ENCODE measurements at places on chromosomes 5 and 9.

DNA sequence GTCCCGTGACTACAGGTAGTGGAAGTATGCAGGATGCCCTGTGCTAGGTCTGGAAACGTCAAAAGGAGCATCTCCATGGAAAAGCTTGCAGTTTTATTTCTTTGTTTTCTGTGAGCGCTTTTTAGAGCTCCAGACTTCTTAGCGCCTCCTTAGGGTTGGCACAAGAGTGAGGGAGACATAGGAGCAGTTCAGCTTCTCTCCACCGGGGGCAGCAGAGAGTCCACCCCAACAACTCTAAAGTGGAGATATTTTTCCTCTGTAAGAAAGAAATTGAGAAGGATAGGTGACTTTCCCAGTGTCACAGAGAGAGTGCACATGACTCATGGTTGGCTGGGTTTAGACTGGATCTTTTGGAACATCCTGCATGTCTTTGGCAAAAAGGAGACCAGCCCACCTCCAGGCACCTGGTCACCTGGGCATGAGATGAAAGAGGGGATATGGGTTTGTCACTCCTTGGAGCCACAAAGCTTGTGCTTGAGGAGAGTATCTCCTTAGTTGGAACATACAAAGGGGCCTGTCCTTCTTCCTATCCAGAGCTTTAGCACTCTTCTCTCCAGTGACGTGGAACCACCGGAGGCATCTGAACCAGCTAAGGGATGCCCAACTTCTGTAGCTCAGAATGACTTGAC is 637.7 kb downstream of the SEMA5A start:
- peak; percentile 45 for DNase-seq

DNA sequence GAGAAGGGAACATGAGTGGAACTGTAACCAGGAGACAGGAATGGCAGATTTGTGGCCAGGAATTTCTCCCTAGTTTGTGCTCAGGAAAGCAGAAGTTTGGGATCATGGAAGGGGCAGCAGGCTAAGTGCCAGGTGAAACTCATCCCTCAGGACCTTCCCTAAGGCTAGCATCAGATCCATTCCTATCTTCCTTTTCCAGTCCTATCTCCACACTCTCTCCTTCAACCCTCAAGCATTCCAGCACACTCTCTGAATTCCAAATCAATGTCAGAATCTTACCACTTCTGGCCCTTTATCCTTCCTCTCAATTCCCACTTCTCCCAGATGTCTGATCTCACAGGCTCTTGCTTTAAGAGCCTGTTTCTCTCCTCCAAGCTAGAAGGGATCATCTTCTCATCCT is 53.2 kb upstream of the GRIA1 start:
- no peak for DNase-seq

DNA sequence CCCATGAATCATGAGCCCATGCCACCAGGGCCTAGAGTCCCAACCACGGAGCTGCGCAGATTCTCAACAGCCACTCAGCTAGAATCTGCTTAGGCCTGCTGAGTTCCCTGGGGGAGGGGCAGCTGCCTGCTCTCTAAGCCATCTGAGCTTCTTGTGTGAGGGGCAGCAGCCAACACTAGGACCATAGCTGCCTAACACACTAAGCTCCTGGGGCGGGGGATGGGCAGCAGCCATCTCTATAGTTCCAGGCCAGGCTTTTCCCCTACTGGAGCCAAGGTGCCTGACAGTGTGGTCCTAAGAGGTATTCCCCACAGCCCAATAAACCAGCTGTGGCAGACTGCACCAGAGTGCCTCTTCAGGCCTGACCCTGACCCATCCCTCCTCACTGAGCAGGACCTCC is 255.9 kb upstream of the ACO1 start:
- DNase-seq: no peak

DNA sequence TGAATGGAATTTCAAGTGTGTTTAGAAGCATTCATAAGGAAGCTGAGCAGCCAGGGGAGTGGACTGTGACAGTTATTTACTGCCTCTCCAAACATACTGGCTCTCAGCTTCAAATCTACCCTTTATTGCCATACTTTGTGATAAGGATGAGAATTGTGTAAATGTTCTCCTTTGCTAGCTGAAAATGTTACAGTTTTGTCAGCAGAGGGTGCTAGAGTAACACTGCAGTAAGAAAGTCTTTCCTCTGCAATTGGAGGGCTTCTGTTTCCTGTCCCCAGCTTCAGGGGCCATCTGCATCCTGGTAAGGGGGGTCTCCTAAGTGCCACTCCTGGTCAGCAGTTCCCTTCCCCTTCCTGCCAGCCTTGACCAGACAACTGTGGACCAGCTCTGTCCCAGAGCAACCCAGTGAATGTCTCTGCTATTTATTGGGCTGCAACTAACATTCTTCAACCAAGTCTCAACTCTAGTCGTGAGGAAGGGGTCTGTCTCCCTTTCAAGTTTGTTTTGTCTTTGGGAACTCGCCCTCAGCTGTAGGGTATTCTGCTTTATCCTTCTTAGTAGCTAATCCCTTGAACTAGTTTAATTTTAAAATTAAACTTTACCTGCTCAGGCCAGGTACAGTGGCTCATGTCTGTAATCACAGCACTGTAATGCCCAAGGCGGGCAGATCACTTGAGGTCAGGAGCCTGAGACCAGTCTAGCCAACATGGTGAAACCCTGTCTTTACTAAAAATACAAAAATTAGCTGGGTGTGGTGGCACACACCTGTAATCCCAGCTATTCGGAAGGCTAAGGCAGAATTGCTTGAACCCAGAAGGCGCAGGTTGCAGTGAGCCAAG is 45.3 kb downstream of the RAPGEF6 start:
- peak; percentile 77 for DNase-seq

- no peak for DNase-seq
Measured at GRCh38 chr5:167985373-167985772, 306.1 kb upstream of the WWC1 start.

- peak; percentile 38 for DNase-seq
Measured at GRCh38 chr9:131951905-131952304, 127.8 kb downstream of the MED27 start.

- no peak for DNase-seq
Measured at GRCh38 chr9:93864840-93865239, 90.3 kb downstream of the BARX1 start.

- DNase-seq: no peak
Measured at GRCh38 chr5:87048156-87048555, 219.5 kb upstream of the RASA1 start.

- peak; percentile 51 for DNase-seq
Measured at GRCh38 chr5:56233230-56233629, at the start of gene ANKRD55. Gene ANKRD55 (minus strand): TSS chr5:56233330. CDS start chr5:56232913, 417 bp downstream.

GRCh38 chr9:20048985-20049384 is 260.1 kb upstream of the SLC24A2 start:
- no peak for DNase-seq

- DNase-seq: no peak
Measured at GRCh38 chr5:67437905-67438845, 241.6 kb upstream of the CD180 start.
